ENCODE measurements at places on chromosomes 5 and 9.

DNA sequence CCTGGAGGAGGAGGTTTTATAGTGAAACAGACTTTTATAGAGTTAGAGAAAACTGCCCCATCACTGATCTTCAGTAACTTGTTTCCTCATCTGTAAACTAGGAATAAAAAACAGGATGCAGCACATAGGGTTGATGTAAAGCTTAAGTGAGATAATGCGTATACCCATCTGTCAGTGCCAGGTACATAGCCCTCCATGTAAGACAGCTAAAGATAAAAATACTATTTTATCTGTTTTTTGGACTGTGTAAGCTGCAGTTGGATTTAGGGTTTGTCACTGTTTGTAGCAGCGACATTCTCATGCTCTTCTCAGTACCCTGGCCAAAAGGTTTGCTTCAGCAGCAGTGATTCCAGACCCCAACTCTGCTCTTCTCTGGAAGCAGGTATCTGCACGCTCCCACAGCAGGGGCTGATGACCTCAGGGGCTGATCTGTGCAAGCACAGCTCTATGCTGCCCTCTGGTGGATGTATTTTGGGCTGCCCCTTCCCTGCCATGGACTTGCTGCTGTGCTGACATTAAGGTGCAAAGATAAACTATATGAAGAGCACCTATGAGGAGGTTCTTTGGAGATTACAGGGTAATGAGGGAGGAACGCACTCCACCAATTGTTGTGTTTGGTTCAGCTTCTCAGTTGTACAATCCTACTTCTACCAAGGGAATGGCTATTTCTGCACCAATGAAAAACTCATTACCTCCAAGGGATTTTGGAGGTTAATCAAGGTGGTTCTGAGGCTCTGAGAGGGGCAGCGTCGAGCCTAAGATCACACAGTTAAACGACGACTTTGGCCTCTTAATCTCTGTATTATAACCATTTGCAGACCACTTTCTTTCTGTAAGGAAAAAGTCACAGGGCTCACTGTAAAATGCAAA, 13.1 kb downstream of the HMHB1 start:
- DNase-seq = peak; percentile 89

DNA sequence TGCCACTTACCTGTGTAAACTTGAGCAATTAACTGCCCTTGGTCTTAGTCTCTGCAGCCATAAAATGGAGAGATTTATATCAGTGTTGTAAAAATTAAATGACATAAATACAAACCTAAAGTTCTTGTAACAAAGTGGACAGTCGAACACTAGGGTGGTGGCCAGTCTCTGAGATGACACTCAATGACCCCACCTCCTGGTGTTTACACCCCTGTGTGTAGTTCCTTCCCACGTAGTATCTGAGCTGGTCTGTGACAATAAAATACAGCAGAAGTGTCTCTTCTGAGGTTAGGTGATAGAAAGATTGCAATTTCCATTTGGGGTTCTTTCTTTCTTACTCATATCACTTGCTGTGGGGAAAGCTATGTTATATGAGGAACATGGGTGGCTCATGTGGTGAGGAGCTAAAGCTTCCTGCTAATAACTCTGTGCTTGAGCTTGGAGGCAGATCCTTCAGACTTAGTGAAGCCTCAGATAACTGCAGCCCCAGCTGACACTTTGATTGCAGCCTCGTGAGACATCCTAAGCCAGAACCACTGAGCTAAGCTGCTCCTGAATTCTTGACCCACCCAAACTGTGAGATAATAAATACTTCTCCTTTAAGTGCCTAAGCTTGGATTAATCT, 173.4 kb upstream of the CHD1 start:
- no peak for DNase-seq

- DNase-seq = no peak
Observed at GRCh38 chr5:181036816-181037364, 3.2 kb upstream of the BTNL9 start.

- no peak for DNase-seq
Observed at GRCh38 chr9:98706651-98707165, 2.0 kb downstream of the GABBR2 start.

- no peak for DNase-seq
Observed at GRCh38 chr5:1952021-1952420, 69.3 kb upstream of the IRX4 start.

DNA sequence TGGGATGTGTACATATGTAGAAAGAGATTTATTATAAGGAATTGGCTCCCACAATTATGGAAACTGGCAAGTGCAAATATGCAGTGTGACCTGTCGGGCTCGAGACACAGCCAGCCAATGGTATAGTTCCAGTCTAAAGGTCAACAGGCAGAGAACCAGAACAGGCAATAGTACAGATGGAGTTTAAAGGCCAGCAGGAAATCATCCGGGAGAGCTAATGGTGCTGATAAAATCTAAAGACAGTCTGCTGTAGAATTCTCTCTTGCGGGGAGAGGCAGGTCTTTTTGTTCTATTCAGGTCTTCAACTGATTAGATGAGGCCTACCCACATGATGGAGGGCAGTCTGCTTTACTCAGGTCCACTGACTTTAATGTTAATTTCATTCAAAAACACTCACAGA, 21.8 kb downstream of the ANKRD31 start:
- no peak for DNase-seq

DNA sequence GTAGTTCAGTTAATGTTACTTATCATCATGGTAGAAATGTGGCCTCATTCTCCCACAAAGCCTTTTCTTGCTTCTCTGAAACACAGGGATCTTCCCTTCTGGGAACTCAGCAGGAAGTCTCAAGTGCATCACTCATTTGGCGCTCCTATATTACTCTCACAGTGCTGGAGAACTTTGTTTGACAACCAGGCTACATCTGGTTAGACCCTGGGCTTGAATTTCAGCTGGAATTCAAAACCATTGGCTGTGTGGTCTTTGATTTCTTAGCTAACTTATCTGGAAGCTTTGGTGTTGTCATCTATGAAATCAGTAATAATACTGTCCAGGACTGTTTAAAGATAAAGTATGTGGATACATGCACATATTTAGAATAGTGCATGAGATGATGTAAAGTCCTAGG, 1777.1 kb downstream of the MAT2B start:
- no peak for DNase-seq

DNA sequence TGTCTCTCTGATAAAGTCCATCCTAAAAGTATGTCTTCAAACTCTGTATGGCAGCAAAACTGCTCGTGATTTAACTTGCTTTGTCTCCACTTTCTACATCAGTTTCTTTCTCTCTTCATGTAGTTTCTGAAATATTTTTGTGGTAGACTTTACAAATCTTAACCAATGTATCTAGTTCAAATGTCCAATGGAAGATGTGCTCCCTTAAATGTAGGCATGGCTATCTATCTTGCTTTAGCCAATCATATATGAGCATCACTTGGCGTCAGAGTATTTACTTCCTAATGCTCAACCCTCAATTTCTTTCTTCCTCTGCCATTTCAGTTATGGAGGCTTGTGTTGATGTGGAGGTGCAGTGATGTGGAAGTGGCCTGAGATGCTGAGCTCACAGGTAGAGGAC, 206.1 kb upstream of the ZNF608 start:
- DNase-seq = no peak

DNA sequence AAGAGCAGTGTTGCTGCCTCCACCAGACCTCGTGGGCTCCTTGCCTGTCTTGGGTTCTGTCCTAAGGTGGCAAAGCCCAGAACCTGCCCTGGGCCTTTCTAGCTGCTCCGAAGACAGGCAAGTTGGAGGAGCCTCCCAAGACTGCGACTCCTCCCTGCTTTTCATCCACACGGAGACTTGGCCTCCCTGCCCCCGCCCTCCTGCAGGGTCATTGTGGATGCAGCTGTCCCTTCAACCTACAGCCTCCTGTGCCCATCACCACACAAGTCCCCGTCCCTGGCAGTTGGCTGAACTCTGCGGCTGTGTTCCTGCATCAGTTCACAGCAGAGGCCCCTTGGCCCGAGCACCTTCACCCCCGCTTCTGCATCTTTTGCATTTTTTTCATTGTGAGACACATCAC, 59.2 kb downstream of the WNK2 start:
- no peak for DNase-seq

DNA sequence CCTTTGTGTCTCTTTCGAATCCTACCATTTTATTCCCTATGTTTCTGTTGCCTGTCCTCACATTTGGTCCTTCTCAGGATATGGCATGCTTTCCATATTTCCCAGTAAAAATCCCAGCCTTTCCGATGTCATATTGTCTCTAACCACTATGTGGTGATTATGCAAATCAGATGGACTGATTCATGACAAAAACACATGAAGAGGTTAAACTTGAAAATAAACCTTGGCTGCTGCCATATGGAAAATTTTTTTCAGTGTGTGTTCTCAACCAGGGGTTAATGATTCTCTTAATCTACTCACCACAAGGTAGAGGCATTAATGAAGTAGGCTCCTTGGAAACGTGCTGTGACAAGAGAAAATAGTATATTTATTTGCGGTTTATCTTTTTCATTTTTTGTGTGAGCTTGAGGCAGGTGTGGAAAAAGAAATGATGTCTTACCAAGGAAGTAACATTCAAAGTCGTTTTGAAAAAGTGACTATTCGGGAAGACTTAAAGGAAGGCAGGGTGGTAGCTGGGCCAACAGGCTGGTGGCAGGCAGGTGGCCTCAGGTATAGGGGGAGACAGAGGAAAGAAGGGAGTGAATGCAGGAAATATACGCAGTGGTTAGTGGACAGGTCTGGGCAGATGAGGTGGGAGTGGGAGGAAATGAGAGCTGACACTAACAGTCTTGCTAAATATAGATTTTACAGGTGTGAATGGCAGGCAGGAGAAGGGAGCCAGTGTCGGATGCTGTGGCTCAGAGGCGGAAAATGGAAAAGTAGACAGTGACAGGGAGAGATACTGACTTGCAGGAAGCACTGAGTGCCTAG, 46.2 kb downstream of the DMRT2 start:
- no peak for DNase-seq

- no peak for DNase-seq
Observed at GRCh38 chr9:85521371-85522197, 220.2 kb downstream of the AGTPBP1 start.

DNA sequence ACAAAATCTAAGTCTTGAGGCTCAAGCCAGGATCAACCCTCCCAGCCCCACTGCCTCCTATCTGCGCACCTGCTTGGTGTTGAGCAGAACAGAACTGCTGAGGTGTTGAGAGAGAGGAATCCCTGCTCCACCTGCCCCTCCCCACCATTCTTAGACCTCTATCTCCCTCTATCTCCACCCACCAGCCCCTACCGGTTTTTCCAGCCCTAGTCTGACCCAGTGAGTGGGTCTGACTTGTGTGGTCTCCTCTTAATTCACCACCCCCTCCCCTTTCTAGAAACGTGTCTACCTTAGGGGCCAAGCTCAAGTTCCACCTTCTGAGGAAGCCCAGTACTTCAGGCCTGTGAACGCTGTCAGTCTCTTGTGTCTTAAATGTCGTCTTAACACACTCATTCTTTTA, 93.7 kb downstream of the ARHGAP26 start:
- no peak for DNase-seq

DNA sequence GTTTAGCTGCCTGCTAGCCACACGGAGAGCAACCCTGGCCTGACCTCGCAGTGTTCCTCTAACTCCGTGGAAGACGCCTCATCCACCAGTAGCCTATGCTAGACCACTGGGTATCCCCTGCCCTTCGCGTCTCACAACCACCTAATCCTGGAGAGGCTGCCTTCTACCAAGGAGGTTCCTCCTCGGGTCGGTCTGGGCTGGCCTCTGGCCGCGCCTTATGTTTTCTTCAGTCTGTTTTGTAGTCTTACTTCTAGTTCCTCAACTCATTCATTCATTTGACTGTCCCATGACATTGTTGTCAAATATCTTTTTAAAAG, 1.6 kb upstream of the TPM2 start:
- DNase-seq = no peak

- DNase-seq = no peak
Observed at GRCh38 chr9:2859776-2860379, 16.0 kb upstream of the PUM3 start.

DNA sequence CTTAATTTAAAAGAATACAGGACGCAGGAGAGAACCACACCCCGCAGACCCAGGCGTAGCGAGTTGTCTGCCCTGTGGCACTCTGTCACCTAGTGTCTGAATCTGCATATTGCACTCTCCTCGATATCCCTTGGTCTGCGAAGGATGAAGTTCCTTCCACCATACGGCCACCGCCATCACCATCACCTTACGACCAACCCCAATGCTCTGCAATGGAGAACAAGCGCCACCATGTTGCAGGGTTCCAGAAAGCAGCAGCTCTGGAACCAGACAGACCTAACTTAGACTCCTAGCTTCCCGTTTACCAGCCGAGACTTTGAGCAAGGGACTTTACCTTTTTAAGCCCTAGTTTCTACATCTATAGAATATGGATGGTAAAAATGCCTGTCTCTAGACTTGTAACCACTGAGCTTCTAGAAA, 77.4 kb upstream of the DMRT1 start:
- DNase-seq = no peak

DNA sequence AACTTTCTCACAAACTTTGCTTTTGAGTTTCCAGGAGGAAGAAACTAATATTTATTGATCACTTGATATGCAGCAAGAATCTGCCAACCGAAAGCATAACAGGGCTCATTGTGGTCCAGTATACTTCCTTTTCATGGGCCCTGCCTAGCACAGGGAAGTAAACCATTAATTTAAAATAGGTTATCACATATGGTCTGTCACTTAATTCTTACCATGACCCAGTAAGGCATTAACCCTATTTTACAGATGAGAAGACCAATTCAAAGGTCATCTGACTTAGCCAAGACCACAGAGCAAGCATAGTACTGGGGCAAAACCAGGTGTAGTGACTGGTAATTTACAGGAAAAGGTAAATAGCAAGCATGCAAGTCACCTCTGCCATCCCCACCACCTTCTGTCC, 336.9 kb upstream of the DMAC1 start:
- DNase-seq = no peak

- peak; percentile 61 for DNase-seq
Observed at GRCh38 chr9:114681594-114682332, at the start of gene TEX48. TEX48 (minus strand) TSS chr9:114682192; CDS start chr9:114671723, 10,469 bp downstream.

GRCh38 chr9:117412006-117412715, 2.7 kb downstream of the ASTN2 start:
- no peak for DNase-seq

GRCh38 chr9:10566848-10567247, 46.0 kb downstream of the PTPRD start:
- no peak for DNase-seq

GRCh38 chr5:150658699-150659265, 2.3 kb upstream of the MYOZ3 start:
- DNase-seq = no peak

DNA sequence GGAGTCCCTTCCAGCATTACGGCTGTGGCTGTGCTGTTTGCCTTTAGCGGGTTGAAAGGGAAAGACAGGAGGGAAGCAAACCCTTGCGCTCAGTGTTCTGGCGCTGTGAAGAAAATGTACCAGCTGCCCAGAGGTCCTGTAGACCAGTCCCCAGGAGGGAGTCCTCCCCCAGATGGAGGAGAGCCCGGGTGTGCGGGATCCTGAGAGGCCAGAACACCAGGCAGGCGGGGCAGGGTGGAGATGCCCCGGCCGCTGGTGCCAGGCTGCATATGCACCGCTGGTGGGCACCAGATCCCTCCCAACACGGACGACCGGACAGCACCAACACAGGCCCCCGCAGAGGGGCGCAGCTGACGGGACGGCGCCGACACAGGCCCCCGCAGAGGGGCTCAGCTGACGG, 37.2 kb upstream of the SLC9A3 start:
- DNase-seq = no peak

GRCh38 chr9:111730937-111731567, 63.7 kb downstream of the SHOC1 start:
- DNase-seq = no peak
